Liver (tissue), 10 donors: ENCODE measurements at places on chromosomes 6 and 20. TPM values are rescaled to one million over a fixed set of nuclear protein-coding genes. Genes with fewer than 3 reads are reported as not detected.
A peak's percentile ranks its signal among the peaks of the same experiment; 100 is the strongest.

The RAET1L gene
- total RNA-seq, result not detected

DNA sequence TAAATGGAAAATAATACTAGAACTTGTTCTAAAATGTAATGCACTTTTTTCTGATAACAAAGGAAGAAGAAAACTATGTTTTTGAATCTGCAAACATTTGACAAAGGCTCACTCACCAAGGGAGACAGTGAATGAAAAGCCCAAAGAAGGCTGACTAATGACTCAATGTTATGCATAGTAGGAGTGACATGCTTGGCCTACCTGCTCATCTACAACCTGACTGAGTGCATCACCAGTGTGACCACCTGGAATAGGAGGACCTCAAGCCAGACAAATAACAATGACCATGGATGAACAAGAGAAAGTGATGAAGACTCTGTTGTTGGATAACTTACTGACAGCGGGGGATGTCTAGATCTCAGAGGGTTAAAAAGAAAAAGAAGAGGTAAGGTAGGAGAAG lies 157.2 kb downstream of the SIM1 start:
- no peaks in the 10 kb centered on the region for H3K4me1 ChIP-seq
- H3K27ac ChIP-seq, result no peak overlapping the region
- no peaks in the 10 kb centered on the region for H3K27me3 ChIP-seq

The CCN5 gene
- total RNA-seq, result not detected

DNA sequence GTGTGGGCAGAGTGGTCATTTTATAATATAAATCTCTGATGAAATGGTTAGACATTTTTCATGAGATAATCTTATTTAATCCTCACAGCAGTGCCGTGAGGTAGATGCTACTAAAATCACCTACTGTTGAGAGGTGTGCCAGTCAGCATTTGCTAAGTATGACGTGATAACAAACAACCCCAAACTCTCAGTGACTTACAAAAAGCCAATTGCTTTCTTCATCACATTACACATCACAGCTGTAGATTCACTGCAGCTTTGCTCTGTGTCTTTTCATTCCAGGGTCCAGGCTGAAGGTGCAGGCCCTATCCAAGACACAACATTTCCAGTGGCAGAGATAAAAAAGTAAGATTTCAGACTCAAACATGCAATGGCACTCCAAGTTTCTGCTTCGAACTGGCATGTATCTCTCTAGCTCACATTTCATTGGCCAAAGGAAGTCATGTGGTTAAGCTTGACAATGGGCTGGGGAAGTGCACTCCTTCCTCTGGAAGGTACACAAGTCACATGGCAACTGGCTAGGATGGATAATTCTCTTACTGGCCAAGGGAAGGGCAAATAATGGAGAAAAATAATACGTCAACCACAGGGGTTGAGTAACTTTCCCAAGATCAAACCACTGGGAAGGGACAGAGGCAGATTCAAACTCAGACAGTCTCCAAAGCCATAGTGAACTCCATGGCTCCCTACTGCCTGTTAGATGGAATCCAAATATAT lies 69.5 kb upstream of the EPB41L1 start:
- no peak for DNase-seq
- no peak overlapping the region for H3K27ac ChIP-seq
- no peaks in the 10 kb centered on the region for H3K36me3 ChIP-seq
- H3K4me3 ChIP-seq, result no peak overlapping the region

DNA sequence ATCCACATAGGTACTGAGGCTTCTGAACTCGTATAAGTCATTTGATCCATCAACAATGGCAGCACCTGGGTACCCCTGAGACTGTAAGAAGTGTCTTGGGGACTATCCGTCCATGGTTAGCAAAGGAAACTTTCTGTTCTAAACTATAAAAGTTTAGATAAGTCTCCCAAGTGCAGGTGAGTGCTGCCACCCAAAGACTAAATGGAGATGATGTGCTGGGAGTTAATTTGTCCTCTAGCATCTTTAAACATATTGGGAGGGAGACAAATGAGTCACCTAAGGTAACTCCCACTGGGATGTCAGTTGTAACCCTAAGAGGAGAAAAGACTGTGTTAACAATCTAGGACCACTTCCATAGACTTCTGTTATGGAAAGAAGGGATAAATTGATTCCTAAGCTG lies 6.2 kb downstream of the BEND6 start:
- H3K4me1 ChIP-seq, result no peaks in the 10 kb centered on the region
- no peak overlapping the region for H3K4me3 ChIP-seq
- H3K27me3 ChIP-seq, result peaks cover 5% of the 10 kb centered on the region
- no peak overlapping the region for H3K27ac ChIP-seq
- no peaks in the 10 kb centered on the region for H3K36me3 ChIP-seq

The LBP gene
- 761 TPM for total RNA-seq

The TBC1D7 gene
- 10.1 TPM for total RNA-seq

DNA sequence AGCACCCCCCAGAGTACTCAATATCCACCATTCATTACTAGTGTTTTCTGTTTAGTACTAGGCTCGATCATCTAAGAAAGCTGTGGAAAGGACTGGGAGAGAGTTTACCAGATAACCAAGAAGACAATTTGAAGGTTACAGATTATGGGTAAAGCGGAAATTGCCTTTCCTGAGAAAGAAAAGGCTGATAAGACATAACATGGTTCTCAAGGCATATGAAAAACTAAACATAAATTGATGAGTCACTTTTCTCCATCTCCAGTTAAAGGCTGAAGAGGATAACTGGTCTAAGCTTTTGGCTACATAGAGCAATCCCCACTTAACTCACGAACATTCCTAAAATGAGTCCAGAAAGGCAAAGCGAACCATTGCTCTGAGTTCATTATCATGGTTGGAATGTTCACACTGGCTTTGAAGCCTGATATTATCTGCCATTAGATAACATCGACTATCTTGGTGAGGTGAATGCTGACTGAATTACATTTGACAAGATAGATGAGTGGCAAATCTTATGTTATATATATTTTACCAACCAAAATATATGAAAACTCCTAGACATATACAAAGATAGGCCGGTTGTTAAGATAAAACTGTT lies 65.8 kb downstream of the BTBD9 start:
- DNase-seq, result no peak
- H3K27me3 ChIP-seq, result no peaks in the 10 kb centered on the region
- H3K4me3 ChIP-seq, result no peak overlapping the region
- H3K4me1 ChIP-seq, result no peaks in the 10 kb centered on the region

GRCh38 chr20:22826306-22827230 lies 208.5 kb upstream of the SSTR4 start:
- H3K36me3 ChIP-seq, result no peaks in the 10 kb centered on the region
- H3K4me1 ChIP-seq, result no peaks in the 10 kb centered on the region
- H3K27ac ChIP-seq, result no peak overlapping the region
- peak; percentile 19 for DNase-seq
